ENCODE measurements at places on chromosomes 11 and 22.
A peak's percentile ranks its signal among the peaks of the same experiment; 100 is the strongest.

- no peak for DNase-seq
These were observed 13.6 kb downstream of the CD44 start for GRCh38 chr11:35152575-35152974.

DNA sequence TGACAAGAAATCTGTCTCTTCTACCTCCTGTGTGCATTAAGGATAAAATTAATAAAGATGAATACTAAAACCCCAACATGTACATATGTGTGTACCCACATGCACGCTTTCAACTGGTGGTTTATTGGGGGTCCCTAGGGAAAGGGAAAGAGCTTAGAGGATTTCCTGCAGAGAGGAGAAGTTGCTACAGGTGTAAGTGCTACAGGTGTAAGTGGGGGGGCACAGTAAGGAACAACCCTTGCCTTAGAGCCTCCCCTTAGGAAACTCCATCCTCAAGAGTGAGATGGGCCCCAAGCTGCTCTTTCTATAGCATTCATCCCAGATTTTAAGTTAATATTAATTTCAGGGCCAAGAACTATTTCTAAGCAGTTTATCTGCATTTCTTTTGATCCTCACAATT lies 11.9 kb upstream of the ABCC8 start:
- no peak for DNase-seq

DNA sequence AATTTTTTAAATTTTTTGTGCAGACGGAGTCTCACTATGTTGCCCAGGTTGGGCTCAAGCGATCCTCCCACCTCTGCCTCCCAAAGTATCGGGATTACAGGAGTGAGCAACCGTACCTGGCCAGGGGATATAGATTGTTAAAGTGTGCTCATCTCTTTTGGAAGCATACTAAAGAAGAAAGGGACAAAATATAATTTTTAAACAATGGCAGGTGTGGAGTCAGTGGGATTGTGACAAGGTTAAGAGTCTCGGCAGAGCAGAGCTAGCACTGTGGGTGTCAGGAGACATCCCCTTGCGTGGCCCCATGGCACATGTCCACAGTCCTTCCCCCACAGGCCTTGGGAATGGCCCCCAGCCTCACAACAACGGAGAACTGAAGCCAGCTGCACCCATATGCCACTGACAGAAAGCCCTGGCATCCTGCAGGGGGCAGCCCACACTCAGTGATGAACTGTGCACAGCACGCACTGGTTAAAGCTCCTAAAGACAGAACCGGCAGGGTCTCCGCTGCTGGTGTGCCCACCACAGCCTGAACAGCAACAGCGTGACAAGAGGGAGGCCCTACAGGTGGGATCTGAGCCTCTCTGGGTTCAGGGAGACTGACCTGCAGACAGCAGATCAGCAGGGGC lies 29.9 kb downstream of the SERPIND1 start:
- DNase-seq, result no peak

- DNase-seq, result no peak
These were observed 5.2 kb downstream of the KCNJ5 start for GRCh38 chr11:128896356-128896755.

DNA sequence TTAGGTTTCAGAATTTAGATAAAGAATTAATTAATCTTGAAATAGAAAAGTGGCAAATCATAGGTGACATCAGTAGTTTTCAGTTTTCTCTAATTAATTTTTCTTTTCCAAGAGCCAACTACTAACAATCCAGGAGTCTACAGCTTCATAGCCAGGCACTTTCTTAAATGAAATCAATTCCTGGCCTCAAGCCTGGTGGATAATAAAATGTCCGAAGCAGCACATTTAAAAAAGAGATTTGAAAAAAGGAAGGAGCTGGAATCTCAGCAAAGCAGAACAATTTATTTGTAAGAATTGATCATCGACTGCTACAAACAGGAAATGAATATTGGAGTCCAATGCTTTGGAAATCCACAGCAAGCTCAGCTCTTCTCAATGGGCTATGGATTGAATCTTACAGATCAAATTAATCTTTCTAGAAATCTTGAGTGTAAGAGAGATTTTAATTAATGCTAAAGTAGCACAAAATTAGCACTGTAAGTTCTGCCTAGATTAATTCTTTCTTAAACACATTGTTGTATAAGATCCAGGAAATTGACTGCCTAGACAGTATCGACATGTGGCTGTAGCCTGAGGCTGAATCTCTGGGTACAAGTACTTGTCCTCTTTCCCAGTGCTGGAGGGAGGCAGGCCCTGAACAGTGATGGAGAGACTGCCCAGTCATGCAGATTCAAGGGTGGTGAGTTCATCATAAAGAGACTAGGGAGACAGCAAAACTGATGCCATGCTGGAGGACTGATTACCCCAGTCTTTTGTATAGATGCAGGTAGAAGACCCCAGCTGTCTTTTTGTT lies 167.8 kb upstream of the POU2AF2 start:
- DNase-seq, result no peak

DNA sequence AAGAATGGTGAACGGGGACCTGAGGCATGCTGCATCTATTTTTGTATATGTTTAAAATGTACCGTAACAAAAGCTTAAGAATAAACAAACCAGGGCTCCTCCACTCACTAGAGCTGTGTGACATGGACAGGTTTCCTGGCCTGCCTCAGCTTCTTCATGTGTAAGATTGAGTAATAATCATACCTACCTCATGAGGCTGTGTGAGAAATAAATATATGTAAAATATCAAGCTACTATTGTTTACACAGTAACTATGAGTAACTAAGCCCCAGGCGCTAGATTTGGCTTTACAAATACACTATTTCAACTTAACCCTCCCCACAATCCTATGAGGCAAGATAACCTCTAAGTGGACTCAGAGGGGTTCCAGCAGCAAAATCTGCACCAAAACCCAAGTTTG lies 66.4 kb downstream of the SMCO4 start:
- no peak for DNase-seq

DNA sequence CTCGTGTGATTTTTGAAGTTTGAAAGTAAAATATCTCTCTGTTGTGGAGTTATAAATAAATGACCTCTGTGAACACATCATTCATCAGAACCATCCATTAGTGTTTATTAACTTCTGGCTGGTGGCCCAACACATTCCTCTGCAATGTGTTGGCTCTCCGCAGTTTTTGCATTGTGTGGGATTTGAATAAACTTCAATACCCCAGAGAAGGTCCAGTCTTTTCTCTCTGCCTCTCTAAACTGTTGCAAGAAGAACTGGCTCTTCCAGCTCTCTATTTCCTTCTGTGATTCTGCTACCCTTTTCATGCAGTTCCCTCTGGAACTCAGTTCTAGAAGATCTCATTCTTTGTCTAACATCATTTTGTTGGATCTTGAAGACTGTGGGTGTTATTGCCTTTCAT lies 125.0 kb upstream of the ARHGAP42 start:
- peak; percentile 76 for DNase-seq

- DNase-seq, result no peak
These were observed 126.5 kb downstream of the NAV2 start for GRCh38 chr11:19838994-19839768.

- DNase-seq, result no peak
These were observed 23.7 kb downstream of the YPEL1 start for GRCh38 chr22:21711851-21712250.

DNA sequence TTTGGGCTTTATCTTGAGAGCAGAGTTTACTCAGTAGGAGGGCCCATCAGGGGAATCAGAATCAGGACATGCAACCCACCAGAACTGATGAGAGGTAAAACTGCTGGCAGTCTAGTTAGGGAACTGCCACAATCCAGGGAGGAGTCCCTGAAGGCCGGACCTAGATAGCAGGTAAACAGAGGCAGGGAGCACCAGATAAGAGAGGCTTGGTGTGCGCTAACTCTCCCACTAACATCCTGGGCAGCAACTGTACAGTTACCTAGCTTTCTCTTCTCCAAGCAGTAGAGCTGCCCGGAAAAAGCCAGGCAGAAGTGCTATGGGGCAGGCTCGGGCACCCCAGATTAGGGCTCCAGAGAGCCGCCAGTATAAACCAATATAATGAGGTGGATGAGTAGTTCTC lies 865 bp upstream of the AMOTL1 start:
- DNase-seq, result no peak

GRCh38 chr11:85682330-85683305 lies 3.4 kb downstream of the CCDC89 start:
- no peak for DNase-seq
